ENCODE measurements at places on chromosomes 11 and 22. TPM values are rescaled to one million over a fixed set of nuclear protein-coding genes. Genes with fewer than 3 reads are reported as not detected.

GRCh38 chr11:85582111-85582510 is 45.0 kb downstream of the DLG2 start:
- no peak for DNase-seq

Gene CACNA1I
- not detected for total RNA-seq

Gene TRIM34
- total RNA-seq, result 19.7 TPM

Gene C11orf86
- not detected for total RNA-seq

- DNase-seq, result no peak
Observed at GRCh38 chr11:124801636-124802312, 1.6 kb upstream of the MSANTD2 start.
